CD4-positive, alpha-beta T cell treated with Interleukin-10 for 1 hour (primary cell): ENCODE measurements at places on chromosomes 16 and 17.

DNA sequence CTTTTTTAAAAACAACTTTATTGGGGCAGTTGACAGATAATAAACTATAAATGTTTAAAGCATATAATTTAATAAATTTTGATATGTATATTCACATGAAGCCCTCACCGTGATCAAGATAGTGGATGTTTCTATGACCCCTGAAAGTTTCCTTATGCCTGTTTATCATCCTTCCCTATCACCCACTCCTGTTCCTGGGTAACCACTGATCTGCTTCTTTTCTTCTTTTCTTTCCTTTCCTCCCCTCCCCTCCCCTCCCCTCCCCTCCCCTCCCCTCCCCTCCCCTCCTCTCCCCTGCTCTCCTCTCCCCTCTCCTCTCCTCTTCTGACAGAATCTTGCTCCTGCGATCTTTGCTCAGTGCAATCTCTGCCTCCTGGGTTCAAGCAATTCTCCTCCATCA, 193.7 kb upstream of the CDH13 start:
- DNase-seq = no peak

- peak; percentile 21 for DNase-seq
Measured at GRCh38 chr17:75152922-75153779, 1.2 kb downstream of the JPT1 start.

- no peak for DNase-seq
Measured at GRCh38 chr17:28466521-28467048, 6.9 kb upstream of the SLC13A2 start.

GRCh38 chr16:64269756-64270155, 852.1 kb downstream of the CDH11 start:
- no peak for DNase-seq

DNA sequence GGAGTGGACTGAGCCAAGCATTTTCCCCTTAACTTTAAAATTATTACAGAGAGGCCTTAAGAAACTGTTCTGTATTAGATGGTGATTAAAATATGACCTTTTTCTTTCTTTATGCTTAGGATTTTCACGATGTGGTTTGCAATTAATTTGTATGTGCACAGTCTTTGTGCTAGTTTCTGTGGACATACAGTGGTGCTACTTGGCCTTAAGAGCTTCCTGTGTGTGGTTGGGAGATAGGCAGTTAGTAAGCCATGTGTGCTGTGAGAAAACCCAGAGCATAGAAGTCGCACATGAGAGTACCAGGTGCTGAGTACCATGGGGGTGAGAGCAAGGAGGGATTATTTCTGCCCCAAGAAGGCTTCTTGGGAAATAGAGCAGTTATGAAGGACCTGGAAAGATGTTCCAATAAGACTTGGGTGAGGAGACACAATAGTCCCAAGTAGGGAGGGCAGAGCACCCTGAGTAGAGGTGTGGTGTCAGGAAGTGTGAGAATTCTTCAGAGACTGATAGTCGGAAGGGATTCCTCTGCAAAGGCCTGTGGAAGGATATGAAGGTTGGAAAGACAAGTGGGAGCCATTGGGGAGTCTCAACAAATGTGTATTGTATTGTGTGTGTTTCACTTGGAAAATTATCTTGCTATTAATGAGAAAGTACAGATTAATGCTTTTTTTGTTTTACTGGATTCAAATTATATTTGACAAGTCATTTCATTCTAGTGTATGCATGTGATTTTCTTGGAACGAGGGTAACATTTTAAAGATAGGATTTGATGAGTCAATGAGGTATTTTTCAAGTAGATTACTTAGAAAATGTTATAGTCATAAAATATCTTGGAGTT, 239.9 kb downstream of the PRKCA start:
- peak; percentile 6 for DNase-seq

DNA sequence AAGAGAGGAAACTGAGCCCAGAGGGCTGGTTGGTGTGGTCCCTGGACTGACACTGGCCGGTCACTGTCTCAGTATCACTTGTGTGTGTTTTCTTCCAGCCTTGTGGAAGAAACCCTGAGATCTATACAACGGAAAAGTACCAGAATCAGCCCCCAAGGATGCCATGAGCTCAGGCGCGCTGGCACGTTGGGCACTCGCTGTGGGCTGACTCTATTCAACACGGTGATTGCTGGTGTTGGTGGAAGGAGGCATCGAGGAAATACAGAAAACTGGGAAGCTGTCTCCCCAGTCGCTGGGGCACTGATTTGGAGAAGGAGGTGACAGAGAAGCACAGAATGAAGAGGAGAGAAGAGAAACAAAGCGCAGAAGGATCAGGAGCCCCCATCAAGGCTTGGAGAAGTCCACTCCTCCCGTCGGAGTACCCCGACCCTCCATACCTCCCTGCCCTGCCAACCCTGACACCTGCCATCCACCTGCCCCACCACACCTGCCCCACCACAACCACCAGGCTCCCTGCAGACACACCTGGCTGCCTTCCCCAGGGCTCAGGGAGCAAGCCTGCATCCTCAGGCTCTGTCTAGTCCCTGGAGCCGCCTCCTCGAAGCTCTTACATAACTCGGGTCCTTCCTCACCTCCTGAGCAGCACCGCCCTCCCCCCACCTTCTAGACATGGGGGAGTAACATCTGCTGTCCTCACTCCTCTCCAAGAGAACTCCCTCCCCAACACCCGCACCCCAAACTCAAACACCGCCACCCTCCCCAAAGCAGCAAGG, 66.5 kb downstream of the RBFOX3 start:
- no peak for DNase-seq

DNA sequence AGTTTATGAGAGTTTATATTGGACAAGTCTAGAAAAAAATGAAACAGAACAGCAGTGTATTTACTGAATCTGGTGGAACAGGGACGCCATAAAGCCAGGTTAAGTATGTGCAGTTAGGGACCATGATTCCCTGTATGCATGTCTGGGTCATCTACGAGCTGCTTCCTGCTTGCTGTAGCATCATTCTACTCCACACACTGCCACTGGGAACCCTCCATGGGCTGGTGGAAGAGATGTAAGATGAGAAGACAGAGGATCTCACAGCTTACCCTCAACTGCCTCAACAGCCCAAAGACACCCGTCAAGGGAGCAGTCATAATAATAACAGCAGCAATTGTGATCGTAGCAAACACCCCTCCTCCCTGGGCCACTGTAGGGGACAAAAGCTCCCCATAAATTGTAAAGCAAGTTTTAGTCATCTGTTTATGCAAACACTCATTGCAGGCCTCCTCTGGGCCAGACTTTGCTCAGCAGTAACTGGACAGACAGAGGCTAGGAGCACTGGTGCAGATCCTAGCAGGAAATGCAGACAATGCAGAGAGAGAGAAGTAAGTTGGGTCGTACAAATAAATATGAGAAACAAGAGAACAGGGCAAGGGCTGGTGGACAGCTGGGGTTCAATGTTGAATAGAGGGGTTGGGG, 188.0 kb downstream of the SOX9 start:
- DNase-seq = no peak

GRCh38 chr16:83201748-83202147, 575.0 kb downstream of the CDH13 start:
- no peak for DNase-seq

- DNase-seq = no peak
Measured at GRCh38 chr16:51538707-51539498, 387.8 kb upstream of the SALL1 start.

DNA sequence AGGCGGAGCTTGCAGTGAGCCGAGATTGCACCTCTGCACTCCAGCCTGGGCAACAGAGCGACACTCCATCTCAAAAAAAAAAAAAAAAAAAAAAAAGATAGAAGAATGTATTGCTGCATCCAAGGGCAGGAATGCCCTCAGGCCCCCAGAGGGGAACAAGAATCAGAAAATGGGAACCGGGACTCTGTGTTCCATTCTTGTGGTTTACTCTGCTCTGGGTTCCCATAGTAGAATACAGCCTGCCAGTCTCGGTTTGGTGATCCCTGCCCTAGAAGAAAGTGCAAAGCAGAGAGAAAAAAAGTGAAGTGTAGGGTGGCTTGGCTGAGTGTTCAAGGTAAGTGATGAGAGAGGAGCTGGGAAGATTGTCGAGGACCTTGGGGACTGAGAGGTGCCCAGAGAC, 27.4 kb upstream of the KDM6B start:
- no peak for DNase-seq

- no peak for DNase-seq
Measured at GRCh38 chr17:67884741-67885140, 59.4 kb downstream of the BPTF start.

DNA sequence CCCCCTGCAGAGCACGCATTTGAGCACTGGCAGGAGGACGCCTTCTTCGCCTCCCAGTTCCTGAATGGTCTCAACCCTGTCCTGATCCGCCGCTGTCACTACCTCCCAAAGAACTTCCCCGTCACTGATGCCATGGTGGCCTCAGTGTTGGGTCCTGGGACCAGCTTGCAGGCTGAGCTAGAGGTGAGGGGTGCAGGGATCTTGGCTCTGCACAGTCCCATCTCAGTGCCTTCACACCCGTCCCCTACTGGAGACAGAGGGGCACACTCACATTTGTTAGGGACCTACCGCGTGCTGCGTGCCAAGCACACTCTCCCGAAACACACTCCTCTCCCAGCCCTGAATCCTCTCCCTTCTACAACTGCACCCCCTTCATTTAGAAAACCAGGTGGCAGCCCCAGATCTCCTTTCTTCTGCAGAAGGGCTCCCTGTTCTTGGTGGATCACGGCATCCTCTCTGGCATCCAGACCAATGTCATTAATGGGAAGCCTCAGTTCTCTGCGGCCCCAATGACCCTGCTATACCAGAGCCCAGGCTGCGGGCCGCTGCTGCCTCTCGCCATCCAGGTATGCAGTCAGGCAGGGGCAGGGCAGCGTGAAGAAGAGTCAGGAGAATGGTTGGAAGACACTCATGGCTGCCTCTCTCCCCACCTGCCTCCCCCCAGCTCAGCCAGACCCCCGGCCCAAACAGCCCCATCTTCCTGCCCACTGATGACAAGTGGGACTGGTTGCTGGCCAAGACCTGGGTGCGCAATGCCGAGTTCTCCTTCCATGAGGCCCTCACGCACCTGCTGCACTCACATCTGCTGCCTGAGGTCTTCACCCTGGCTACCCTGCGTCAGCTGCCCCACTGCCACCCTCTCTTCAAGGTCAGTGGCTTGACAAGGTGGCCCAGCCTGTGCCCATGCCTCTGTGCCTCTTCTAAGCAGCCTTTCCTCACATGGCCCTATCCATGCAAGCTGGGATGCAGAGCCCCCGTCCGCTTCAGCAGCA, 6.3 kb downstream of the ALOX15B start:
- no peak for DNase-seq
